Neuronal stem cell (in vitro differentiated cells): ENCODE measurements at places on chromosomes 16 and 17.

GRCh38 chr16:15601212-15601879, 41.6 kb downstream of the MARF1 start:
- DNase-seq: no peak

- no peak for DNase-seq
These were observed 10.9 kb upstream of the FAM171A2 start for GRCh38 chr17:44374306-44375195.

DNA sequence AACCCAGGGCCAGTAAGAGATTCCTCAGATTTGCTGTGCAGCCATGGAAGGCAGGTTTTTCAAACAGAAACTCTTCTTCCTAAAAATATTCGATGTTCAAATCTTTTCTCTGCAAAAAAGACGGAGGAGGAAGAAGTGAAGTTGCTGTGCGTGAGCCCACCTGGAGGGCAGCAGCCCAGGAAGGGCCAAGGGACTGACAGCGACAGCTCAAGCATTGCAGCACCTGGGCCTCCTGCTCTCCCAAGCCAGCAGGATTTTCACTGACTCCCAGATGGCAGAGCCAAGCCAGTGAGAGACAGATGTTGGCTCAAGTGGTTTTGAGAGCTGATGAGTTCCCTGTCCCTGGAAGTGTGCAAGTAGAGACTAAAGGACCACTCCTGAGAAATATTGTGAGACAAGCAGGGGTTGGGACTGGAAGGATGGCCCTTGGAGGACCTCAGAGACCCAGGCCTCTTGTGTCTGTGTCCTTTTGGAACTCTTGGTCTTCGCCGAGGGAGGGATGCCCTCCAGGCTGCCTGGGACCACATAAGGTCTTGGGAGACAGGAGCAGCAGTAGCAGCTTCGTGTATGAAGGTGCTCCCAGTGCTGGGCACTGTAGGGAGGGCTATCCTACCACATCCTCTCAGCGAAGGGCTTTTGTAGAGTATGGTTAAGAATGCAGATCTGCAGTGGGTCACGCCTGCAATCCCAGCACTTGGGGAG, 29.3 kb upstream of the TNFRSF13B start:
- no peak for DNase-seq

DNA sequence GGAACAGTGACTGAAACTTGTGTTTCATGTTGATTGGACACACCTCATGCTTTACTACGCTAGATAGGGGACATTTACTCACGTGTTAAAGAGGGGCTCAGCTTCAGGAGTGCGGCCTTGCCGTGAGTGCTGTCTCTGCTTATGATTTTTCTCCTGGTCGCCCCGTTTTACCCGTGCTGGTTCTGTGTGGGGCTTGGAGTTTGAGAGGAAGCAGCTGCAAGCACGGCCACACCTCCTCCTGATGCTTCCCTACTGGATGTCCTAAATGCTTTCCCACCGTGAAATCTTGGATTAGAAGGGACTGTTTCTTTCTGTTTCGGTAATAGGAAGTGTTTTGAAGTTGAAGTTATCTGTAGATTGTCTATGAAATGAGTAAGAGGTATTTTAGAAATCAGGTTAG, 54.0 kb upstream of the ZNF750 start:
- DNase-seq: no peak

GRCh38 chr17:42287305-42287976, 857 bp upstream of the STAT5A start:
- no peak for DNase-seq

DNA sequence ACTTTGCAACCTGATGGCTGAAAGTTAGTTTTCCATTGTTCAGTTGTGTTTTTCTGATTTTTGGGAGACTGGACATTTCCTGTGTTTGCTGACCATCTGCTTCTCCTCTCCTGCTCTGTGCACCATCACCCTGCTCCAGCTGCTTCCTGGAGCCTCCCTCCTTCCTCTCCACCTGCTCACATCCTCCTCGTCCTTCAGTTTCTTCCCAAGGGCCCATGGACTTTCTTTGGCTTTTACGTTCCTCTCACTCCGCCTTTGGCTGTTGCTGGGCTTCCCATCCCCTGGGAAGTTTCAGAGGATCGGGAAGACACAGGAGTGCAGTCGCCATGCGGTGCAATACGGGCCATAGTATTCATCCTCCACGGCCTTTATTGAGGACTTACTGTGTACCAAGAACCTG, 61.6 kb downstream of the TNFRSF13B start:
- no peak for DNase-seq

- no peak for DNase-seq
These were observed 4.1 kb downstream of the CAPN15 start for GRCh38 chr16:531494-532125.

DNA sequence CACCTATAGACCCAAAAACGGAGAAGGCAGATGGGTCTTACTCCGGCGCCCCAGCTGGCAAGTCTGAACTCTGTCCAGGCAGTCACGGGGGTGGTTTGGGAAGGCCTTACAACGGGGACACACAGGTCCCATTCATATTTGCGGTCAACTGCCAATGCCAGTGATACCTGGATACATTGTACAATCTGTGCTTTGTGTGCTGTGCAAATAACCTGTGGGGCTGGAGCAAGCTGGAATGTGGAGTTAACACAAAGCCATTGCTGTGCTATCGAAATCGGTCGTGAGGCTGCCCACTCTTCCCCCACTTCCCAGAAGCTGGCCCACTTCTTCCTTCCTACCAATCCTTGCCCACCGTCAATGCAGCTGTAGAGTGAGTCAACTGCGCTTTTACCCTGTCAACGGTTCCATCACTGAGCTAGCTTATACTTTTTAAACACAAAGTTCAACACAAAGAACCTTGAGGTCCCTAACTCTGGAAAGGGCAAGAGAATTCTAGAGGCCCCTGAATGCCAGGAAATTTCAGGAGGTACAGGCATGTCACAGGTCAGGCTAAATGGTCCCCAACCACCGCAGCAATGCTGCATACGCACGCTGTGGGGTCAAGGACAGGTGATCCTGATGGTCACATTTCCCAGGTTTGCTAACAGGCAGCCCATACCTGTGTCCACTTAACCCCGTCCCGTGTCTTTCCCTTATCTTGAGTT, 122.8 kb downstream of the ZFHX3 start:
- DNase-seq: no peak

GRCh38 chr16:16830401-16830800, 451.5 kb downstream of the NPIPA7 start:
- DNase-seq: no peak

DNA sequence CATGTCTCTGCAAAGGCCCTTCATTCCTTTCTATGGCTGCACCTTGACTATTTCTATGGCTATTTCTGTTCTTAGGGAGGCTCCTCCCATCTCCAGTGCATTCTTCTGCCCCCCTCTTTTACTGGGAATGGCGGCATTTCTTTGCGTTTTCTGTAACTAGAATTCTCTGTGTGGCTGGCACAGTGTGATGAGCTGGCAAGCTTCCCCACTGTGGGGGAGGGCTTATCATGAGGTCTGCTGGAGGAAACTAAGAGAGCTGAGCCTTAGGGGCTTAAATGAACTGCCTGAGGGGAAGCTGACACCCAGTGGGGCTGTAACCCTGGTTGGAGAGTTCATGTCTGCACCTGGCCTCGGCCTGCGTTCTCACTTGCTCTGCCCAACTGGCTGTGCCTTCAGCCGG, 1.5 kb upstream of the CARD14 start:
- no peak for DNase-seq

DNA sequence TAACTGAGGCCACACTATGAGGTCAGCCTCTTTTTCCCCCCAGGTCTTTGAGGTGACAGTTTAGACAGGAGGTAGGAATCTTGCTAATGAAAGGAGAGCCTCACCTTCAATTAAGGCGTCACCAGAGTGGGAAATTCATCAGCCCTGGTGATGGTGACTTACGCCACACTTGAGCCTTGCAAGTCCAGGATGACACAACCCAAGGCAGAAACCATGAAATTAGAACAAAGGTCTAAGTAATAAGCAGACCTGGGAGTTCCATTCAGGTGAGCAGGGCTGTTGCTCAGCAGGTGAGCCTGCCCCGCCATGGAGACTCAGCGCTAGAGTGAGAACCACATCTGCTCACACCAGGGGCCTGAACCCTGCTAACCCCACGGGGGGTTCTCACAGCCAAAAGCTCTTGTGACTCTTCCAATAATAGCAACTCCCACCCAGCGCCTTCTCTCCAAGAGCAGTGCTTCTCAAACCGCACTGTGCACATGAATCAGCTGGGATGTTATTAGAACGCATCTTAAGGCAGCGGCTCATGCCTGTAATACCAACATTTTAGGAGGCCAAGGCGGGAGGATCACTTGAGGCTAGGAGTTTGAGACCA, 28.7 kb upstream of the KIFC3 start:
- DNase-seq: no peak

DNA sequence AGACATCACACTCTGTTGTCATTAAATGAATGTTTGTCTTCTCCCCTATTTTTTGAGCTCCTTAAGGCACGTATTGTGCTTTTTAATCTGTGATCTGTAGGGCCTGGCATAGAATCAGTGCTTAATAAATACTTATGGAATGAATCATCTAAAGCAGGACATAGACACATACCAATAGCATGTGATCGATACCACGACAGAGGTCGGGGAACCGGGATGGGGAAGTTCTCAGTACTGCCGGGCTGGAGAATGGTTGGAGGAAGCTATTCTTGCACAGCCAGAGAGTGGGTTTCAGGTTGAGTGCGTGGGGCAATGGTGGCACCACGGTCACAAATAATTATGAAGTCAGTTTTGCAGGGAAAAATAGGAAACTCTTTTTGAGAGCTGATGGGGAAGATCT, 26.8 kb downstream of the NLRP1 start:
- DNase-seq: no peak

GRCh38 chr17:21196126-21196525, 17.8 kb downstream of the TMEM11 start:
- DNase-seq: no peak

- DNase-seq: no peak
These were observed 660 bp downstream of the RBBP6 start for GRCh38 chr16:24539850-24540601.

GRCh38 chr16:73022534-73022933, 25.4 kb downstream of the ZFHX3 start:
- no peak for DNase-seq

GRCh38 chr17:74211141-74211911, 2.0 kb upstream of the TTYH2 start:
- no peak for DNase-seq

DNA sequence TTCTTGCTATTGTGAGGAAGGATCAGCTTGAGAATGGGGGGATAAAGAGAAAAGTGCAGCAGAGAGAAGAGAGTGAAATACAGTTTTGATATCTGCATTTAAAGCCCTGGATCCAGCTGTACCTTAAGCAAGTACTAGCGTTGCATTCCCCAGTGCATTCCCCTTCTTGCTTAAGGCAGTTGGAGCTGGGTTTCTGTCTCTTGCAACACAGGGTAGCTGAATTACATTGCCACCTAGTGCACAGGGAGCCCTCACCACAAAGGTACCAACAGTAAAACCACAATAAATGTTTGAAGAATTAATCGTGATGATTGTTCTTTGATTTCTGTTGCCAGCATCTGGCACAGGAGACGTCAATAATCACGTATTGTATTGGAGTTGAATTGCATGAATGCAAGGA, 588.7 kb downstream of the RBFOX1 start:
- DNase-seq: no peak

- no peak for DNase-seq
These were observed 187.6 kb downstream of the RGS9 start for GRCh38 chr17:65324611-65325342.

GRCh38 chr16:84228256-84228838, 11.5 kb downstream of the KCNG4 start:
- peak; percentile 20 for DNase-seq
